ENCODE measurements at places on chromosomes 6 and 20. TPM values are rescaled to one million over a fixed set of nuclear protein-coding genes. Genes with fewer than 3 reads are reported as not detected.

GRCh38 chr6:6001443-6001842 is 5.3 kb downstream of the NRN1 start:
- H3K36me3 ChIP-seq, result no peaks in the 10 kb centered on the region
- peaks cover 92% of the 10 kb centered on the region for H3K27me3 ChIP-seq
- H3K27ac ChIP-seq, result peak overlapping the region; percentile 95

DNA sequence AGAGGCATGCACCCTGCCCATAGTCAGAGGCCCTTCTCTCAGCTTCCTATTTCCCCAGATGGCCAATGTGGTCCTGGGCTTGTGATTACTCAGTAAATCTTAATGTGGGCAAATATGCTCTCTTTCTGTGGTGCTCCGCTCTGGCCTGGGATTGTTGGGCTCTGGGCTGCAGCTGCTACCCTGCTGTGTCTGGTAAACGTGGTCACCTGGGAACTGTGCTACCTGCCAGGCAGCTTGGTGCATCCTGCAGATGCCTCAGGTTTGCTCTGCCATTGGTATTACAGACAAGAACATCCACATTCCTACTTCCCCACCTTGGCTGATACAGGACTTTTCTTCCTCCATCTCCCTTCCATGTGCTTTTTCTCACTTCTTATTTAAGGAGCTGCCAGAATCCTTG is 611.5 kb upstream of the IMPG1 start:
- no peak for DNase-seq
- H3K27me3 ChIP-seq, result no peaks in the 10 kb centered on the region
- H3K36me3 ChIP-seq, result no peaks in the 10 kb centered on the region
- no peaks in the 10 kb centered on the region for H3K4me1 ChIP-seq
- no peak overlapping the region for H3K4me3 ChIP-seq

GRCh38 chr6:16773362-16773761 is 12.1 kb upstream of the ATXN1 start:
- H3K4me3 ChIP-seq, result no peak overlapping the region
- H3K27me3 ChIP-seq, result no peaks in the 10 kb centered on the region
- H3K27ac ChIP-seq, result no peak overlapping the region
- peaks cover 19% of the 10 kb centered on the region for H3K4me1 ChIP-seq
- no peaks in the 10 kb centered on the region for H3K36me3 ChIP-seq
- DNase-seq, result no peak

TXLNB gene
- 0.30 TPM for total RNA-seq

DNA sequence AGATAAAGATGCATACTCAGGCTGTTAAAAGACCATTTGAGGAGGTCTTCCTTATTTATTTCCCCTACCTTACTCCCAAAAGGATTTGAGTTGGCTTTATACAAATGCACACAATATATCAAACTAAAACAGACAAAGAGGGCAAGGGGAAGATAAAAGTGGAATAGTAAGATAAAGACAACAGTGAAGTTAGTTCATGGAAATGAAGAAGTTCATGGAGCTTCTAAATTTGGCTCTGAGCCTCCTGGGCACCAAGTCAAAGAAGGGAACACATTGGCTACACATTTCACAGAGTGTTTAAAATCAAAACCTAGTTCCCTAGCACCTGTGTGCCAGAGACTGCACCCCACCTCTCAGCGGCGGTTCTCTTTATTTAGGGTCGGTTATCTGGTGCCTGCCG is 25.8 kb upstream of the ARMC2 start:
- DNase-seq, result no peak
- no peaks in the 10 kb centered on the region for H3K36me3 ChIP-seq
- no peak overlapping the region for H3K27ac ChIP-seq
- no peaks in the 10 kb centered on the region for H3K27me3 ChIP-seq
- H3K4me3 ChIP-seq, result no peak overlapping the region
- H3K4me1 ChIP-seq, result no peaks in the 10 kb centered on the region

KHDC1L gene
- total RNA-seq, result not detected

DNA sequence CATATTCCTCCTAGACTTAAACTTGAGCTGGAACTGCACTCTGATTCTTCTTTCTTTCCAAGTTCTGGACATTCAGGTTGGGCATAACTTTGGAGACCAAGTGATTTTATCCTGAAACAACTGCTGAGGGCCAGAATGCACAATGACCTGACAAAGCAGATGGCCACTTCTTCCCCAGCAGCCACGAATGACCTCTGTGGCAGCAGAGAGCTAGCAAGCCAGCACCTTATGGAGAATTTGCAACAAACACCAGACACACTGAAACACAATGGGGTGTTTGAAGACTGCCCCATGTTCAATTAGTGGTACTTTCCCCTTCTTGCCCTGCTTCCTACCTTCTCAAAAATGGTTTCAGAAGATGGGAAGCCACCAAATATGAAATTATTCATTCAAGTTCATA is 4.2 kb upstream of the TENT5A start:
- no peak overlapping the region for H3K4me3 ChIP-seq
- no peak for DNase-seq
- no peaks in the 10 kb centered on the region for H3K36me3 ChIP-seq

TUBB2B gene
- total RNA-seq, result 41.7 TPM

- no peaks in the 10 kb centered on the region for H3K4me1 ChIP-seq
- H3K27me3 ChIP-seq, result no peaks in the 10 kb centered on the region
- no peak overlapping the region for H3K4me3 ChIP-seq
- no peaks in the 10 kb centered on the region for H3K36me3 ChIP-seq
- no peak for DNase-seq
- no peak overlapping the region for H3K27ac ChIP-seq
These were observed 506.6 kb upstream of the MAN1A1 start for GRCh38 chr6:119856136-119856535.

GRCh38 chr20:44142413-44142812 is 44.6 kb downstream of the JPH2 start:
- no peaks in the 10 kb centered on the region for H3K27me3 ChIP-seq
- no peak for DNase-seq
- H3K4me3 ChIP-seq, result no peak overlapping the region
- no peaks in the 10 kb centered on the region for H3K36me3 ChIP-seq

THBS2 gene
- total RNA-seq, result 107 TPM

DNA sequence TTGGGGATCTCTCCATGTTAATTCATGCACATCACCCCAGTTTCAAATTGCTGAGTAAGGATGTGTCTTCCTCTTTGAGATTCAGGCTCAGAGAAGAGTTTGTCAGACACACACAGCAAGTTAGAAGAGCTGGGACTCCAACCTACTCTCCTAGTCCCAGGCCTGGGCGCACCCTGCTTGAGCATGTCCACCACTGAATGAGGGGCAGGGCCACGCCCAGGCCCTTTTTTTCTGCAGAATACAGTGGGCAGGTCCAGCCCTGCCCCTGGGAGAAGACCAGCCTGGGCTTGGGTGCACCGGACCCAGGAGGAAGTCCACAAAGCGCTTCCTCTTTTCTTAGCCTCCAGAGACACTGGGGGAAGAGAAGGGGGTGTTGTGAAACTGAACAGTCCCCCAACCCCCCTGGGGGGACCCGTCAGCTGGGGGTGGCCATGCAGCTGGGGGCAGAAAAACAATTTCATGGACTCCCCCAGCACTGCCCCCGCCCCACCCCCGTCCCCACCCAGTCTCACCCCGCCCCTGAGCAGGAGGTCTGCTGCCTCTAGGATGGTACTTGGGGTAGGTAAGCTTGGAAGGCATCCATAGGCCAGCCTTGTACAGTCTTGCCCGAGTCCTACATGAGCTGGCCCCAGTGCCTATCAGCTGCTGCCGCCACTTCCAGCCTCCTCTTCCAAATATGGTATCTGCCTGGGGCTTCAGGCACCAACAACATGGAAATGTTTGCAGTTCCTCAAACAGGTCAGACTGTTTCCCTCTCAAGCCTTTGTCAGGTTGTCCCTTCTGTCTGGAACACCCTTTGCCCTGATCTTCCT is 11.7 kb upstream of the HCK start:
- H3K27me3 ChIP-seq, result no peaks in the 10 kb centered on the region
- peak overlapping the region; percentile 17 for H3K27ac ChIP-seq
- H3K4me3 ChIP-seq, result no peak overlapping the region
- H3K4me1 ChIP-seq, result no peaks in the 10 kb centered on the region

DNA sequence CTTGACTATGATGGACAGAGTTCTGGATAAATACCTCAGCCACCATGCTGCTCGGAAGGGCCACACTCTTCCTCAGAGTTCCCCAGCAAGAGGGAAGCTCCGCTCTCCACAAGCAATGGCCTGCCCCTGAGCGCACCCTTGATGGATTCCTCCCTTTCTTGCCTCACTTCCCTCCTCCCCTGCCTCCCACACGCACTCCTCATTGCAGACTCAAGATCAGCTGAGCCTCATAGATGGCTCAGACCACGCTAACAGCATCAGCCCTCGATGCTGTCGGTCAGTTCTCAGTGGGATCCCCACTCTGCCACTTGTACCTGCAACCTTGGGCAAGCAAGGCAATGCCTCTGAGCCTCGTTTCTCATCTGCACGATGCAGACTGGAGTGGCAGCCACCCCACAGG is 123.3 kb downstream of the BMP7 start:
- no peaks in the 10 kb centered on the region for H3K27me3 ChIP-seq
- H3K27ac ChIP-seq, result no peak overlapping the region
- H3K4me1 ChIP-seq, result no peaks in the 10 kb centered on the region
- no peak for DNase-seq

GRCh38 chr6:15515226-15515625 is 147.6 kb downstream of the DTNBP1 start:
- H3K4me1 ChIP-seq, result no peaks in the 10 kb centered on the region
- no peaks in the 10 kb centered on the region for H3K27me3 ChIP-seq
- peaks cover 91% of the 10 kb centered on the region for H3K36me3 ChIP-seq
- no peak overlapping the region for H3K27ac ChIP-seq

GRCh38 chr20:36273414-36274180 is 32.5 kb upstream of the DLGAP4 start:
- H3K4me1 ChIP-seq, result no peaks in the 10 kb centered on the region
- no peak overlapping the region for H3K27ac ChIP-seq
- H3K27me3 ChIP-seq, result no peaks in the 10 kb centered on the region
- no peaks in the 10 kb centered on the region for H3K36me3 ChIP-seq
- DNase-seq, result no peak

GRCh38 chr20:18623156-18623910 is 35.5 kb downstream of the DTD1 start:
- H3K27me3 ChIP-seq, result no peaks in the 10 kb centered on the region
- H3K36me3 ChIP-seq, result peaks cover 8% of the 10 kb centered on the region
- no peak overlapping the region for H3K4me3 ChIP-seq
- no peak for DNase-seq
- H3K27ac ChIP-seq, result no peak overlapping the region
- no peaks in the 10 kb centered on the region for H3K4me1 ChIP-seq

MYB gene
- 0.87 TPM for total RNA-seq
